ENCODE measurements at places on chromosomes 7 and 10. TPM values are rescaled to one million over a fixed set of nuclear protein-coding genes. Genes with fewer than 3 reads are reported as not detected.

DNA sequence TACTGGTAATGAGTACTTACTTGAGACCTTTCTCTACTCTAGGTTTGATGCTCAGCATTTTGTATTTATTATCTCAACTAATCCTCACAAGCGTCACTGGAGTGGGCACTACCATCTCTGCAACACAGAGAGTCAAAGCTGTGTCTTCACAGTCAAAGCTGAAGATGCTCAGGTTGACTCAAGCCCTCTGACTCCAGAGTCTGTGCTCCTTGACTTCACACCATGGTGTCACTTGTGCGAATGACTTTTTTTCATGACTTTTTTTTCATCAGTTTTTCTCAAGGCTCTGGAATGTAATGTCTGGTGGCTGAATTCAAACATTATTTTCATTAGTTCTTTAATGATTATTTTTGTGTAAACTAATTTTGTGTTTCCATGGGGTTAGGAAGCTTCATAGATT, 30.4 kb upstream of the TARP start:
- DNase-seq = no peak

DNA sequence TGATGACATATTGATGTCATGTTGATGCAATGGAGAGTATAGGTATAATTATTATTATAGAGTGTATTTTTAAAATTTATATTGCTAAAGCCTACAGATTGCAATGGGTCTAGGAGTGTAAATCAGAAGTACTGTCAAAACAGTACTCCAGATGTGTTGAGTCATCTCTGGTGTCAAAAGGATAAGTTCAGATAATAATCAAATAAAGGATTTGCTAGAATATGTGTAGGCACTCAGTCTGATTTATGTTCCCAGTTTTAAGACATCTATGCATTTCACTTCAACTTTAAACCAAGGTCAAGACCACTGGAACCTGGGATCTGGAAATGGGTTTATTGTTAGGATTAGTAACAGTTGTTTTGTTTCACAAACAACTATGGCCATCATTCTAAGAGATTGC, 342.3 kb upstream of the BMPER start:
- DNase-seq = no peak

- DNase-seq = no peak
Measured at GRCh38 chr7:152512706-152513105, 76.9 kb upstream of the KMT2C start.

DNA sequence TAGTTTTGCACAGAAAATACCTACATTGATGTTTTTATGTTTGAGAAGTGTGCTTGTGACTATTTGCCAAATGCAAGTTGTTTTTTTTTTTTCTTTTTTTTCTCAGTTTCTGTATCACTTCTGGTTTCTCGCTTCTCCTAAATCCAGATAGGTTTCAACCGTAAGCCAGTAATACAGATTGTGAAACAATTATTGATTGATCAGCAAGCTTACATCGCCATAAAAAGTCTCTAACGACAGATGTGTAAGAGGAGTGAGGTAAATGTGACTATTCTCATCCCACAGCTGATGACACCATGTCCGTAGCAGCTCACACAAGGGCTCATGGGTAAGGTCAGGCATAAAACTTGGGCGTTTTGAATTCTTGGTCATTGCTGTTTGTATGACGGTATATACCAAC, 202.8 kb upstream of the AKR1E2 start:
- no peak for DNase-seq

DNA sequence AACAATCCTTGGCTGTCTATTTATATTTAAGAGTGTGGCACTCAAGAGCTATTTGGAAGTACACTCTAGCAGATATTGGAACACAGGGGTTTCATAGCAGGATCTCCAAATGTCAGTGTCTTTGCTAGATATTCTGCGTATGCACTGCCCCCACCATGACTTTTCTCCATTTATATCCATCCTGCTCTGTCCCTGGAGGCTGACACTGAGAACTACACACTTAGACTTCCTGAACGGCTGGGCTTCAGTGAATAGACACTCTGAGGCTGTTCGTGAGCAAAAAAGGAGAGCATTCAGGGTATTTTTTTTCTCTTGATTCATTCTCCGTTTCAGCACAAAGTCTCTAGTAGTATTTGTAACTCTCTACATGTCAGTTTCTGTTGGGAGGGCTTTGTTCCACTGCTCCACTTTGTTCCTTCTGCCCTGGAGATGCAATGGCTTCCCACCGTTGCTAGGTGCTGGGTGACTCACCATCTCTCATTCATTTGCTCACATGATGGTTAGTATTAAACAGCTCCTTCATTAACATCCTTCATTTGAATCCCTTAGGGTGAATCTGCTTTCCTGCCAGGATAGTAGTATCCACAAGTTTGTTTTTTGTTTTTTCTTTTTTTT, 155.9 kb upstream of the SLC13A1 start:
- DNase-seq = peak; percentile 62

DNA sequence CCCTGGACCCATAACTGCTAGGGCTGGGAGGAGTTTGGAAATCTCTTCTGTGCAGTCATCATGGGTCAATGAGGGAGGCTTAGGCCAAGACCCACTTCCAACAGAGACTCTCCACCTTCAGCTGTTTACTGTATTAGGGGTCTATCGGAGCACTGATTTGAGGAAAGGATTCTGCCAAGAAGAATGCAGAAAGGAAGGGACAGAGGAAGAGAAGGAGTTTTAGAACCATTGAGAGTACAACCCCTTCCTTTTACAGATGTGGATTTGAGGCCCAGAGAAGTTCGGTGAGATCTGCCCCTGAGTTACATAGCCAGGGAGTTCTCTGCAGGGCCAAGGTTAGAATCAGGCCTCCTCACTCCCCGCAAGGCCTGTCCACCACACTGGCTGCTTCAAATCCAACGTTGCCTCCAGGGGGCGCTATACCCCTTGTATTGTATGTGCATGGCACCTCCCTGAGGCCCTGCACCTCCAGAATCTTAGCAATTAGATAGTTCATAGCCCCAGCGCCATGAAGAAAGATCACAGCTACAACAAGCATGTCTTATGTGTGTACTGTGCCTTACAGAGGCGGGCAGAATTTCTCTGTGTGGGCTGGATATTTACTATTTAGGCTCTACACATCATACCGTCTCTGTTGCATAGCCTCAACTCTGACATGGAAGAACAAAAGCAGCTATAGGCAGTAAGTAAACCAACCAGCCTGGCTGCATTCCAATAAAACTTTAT, 246.8 kb downstream of the SKIDA1 start:
- peak; percentile 75 for DNase-seq

DNA sequence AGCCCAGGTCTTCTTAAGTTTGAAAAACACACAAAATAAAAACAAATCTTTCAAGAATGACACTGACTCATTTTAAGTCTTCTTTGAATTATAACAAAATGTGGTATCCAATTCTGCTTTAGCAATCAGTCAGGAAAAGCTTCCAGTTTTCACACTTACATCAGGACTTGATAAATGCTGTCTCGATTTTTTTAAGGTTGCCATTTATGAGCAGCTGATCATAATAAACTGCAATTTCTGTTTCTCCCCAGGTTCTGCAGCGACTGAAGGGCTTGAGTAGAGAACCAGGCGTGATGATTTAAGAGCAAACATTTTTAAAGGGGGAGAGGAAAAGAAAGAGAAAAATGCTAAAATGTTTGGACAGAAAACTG, 71.1 kb downstream of the FAM107B start:
- DNase-seq = no peak

Gene SORCS1
- total RNA-seq = 0.35 TPM
